ENCODE measurements at places on chromosomes 5 and 9.
A peak's percentile ranks its signal among the peaks of the same experiment; 100 is the strongest.

DNA sequence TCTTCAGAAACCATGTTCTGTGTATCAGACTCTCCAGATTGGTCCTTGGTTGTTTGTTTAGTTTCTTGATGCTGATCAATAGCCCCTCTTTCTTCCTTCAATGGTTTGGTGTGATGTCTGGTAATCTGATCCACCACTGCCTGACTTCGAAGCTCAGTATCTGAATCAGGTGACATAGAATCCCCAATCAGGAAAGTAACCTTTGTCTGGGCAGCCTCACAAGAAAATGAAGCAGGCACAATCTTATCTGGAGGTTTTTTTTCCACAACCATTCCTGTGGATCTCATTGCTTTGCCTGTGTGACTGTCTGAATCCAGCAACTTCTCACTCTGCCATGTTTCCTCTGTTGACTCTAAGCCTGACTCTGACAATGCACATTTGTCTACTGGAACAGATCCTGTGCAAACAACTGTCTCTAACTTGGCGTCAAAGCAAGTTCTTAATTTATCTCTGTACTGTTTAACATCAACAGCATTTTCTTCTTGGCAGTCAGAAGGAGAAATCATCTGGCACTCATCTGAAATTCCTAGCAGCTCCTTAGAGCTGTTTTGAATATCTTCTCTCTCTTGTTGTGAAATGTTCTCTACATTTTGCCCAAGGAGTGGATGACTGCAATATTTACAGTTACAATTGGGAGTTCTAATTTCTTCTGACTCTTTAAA lies 37.1 kb upstream of the RAPGEF6 start:
- DNase-seq = no peak

- no peak for DNase-seq
These were observed 175.9 kb upstream of the NFIL3 start for GRCh38 chr9:91599564-91599963.

DNA sequence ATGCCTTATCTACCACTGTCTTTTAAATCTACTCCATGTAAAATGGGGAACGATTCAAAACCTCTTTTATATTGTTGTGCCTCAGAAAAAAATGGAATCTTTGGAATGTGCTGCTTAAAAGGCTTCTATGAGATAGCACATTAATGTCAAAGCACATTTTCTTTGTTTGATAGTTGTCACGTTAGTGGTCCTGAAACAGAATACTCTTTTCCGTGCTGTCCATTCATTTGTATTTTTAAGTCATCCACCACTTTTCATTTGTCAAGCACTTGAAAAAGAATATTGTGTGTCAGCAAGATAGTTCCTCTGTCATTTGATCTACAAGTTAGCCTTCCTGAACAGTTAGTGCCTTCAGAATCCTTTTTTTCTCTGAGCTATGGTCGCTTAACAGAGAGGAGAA lies 246.9 kb downstream of the MAST4 start:
- DNase-seq = no peak

GRCh38 chr5:66118304-66118703 lies 25.8 kb upstream of the SREK1 start:
- no peak for DNase-seq

DNA sequence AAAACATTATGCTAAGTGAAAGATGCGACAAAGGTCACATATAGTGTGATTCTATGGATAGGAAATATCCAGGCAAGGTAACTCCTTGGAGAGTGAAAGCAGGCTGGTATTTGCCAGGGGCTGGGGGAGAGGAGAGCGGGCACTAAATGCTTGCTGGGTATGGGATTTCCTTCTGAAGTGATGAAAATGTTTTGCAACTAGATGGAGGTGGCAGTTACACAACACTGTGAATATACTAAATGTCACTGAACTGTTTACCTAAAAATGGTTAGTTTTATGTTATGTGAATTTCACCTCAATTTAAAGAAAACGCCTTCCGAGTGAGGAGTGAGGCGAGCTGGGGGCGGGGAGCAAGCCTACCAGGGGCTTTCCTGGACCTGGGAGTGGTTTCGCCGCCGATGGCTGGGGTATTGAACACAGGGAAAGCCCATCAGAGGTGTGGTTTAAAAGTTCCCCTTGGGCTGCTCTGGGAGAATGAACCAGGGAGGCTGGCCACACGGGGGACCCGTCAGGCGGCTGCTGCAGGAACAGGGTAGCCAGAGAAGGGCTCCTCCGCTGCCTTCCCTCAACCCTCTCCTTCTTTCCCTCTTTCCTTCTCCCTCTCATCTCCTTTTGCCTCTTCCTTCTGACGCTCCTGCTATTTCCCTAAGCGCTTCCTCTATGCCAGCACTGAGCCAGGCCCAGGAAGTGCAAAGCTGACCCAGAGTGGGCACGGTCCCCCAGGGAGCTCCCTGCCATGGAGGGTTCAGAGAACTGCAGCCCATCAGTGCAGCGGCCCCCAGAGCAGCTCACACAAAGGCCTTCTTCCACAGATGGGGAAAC lies 4.9 kb downstream of the AKNA start:
- DNase-seq = no peak

DNA sequence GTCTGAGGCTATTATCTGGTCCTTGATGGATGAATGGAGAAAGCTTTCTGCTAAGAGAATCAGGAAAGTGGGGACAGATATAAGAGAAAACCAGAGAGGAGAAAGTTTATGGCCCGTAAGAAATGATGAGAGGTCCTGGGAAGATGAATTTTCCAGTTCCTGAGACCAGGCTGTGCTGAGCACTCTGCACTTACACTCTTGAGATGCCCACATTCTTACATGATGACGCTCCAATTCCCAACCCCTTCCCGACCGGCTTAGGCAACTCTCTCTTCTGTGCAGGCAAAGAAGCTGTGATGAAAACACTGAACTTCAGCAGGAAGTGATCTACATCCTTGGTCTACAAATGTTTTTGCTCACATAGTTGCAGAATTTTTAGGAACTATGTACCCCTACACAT lies 417.0 kb downstream of the ARHGEF28 start:
- DNase-seq = peak; percentile 89

- no peak for DNase-seq
These were observed 54.0 kb upstream of the MAP3K1 start for GRCh38 chr5:56761151-56761885.

DNA sequence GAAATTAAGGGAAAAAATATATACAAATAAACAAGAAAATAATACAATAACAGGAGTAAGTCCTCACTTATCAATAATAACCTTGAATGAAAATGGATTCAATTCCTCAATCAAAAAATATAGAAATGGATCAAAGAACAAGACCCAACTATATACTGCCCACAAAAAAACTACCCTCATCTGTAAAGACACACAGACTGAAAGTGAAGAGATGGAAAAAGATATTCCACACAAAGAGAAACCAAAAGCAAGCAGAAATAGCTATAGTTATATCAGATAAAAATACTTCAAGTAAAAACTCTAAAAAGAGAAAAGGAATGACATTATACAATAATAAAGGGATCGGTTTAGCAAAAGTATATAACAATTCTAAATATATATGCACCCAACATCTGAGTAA lies 66.5 kb downstream of the KIAA0825 start:
- no peak for DNase-seq

DNA sequence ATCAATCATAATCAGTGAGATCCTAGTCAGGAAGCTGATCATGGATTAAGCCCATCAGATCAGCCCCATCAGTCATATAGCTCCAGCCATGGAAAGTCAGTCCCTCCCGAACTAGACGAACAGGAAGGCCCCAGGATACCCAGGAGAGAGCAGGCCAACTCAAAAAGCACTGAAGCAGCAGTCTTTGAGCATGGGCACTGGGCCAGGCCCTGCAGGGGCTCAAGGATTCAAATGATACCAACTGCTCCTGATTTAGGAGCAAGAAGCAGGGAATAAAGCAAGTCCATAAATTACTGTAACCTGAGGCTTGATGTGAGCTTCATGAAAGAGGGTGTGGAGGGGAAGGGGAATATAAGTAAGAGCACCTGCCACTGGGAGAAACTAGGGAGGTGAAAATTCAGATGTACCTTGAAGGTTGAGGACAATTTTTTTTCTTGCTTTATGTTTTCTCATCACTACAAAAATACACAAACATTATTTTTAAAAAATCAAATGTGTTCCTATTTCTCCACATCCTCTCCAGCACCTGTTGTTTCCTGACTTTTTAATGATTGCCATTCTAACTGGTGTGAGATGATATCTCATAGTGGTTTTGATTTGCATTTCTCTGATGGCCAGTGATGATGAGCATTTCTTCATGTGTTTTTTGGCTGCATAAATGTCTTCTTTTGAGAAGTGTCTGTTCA lies 115.2 kb downstream of the SIL1 start:
- DNase-seq = no peak

GRCh38 chr9:100690438-100690837 lies 112.6 kb downstream of the CAVIN4 start:
- DNase-seq = no peak

GRCh38 chr5:138230261-138230660 lies 17.1 kb upstream of the CDC23 start:
- DNase-seq = peak; percentile 41

- DNase-seq = peak; percentile 73
These were observed 295.2 kb downstream of the ARHGAP26 start for GRCh38 chr5:143065185-143065965.

GRCh38 chr5:28344836-28345433 lies 1306.5 kb upstream of the CDH9 start:
- peak; percentile 65 for DNase-seq

DNA sequence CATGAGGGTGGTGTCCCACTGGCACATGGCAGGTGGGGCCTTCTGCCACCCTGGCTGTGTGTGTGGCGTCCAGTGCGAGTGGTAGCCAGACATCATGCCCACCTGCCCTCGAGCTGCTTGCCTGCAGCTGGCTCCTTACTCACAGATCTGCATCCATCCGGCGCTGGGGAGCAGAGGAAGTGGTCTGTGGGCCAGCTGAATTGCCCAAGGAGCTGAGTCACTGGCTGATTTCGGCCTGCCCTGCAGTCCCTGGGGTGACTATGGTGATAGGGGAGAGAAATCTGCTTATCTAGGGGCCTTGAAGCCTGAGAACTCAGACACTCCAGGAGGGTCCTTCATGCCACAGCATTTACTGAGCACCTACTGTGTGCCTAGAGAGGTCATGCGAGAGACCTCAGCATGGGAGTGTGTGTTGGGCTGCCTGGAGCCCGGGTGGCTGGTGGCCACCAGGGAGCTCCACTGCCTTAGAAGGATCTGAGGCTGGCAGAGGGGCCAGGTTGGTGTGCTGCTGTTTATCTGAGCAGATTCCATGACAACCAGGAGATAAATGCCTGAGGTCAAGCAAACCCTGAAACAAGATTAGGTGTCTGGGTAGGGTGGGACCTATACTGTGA lies 57.1 kb downstream of the SLC22A5 start:
- DNase-seq = peak; percentile 91

GRCh38 chr9:5485378-5486085 lies 24.8 kb upstream of the PDCD1LG2 start:
- DNase-seq = no peak

DNA sequence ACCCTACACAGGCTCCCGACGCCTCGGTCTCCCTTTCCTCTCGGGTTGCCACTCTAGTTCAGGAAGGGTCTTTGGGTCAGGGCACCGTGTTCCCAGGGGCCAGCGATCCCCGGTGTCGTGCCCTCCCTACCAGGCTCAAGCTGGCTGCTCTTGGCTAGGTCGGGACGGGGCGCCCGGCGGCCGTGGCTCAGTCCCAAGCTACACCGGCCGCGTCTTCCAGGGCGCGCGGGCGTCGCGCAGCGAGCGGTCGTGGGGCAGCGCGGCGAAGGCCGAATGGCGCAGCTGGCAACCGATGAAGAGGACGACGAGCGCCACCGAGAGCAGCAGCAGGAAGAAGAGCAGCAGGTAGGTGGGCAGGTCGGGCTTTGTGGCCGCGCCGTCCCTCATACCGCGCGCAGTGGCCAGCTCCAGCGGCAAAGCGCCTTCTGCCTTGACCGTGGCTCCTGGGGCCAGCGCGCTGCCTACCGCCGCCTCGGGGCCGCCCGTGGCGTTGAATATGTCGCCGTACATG lies 892 bp downstream of the SMIM32 start:
- no peak for DNase-seq

DNA sequence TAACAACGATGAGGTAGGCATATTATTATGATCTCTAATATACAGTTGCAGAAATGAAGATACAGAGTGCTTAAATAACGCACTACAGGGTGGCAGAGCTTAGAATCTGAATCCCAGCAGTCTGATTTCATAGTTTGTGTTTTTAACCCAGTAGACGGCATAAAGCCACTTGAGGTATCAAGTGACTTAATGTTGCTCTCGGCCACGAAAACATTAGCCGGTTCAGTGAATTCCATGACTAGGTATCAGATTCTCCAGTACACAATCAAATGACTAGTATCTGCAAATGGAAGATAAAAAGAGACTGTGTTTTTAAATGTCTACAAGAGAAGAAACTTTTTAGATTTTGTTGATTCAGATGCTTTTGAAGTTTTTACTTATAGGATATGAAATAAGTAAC lies 24.8 kb downstream of the SMC2 start:
- DNase-seq = no peak

DNA sequence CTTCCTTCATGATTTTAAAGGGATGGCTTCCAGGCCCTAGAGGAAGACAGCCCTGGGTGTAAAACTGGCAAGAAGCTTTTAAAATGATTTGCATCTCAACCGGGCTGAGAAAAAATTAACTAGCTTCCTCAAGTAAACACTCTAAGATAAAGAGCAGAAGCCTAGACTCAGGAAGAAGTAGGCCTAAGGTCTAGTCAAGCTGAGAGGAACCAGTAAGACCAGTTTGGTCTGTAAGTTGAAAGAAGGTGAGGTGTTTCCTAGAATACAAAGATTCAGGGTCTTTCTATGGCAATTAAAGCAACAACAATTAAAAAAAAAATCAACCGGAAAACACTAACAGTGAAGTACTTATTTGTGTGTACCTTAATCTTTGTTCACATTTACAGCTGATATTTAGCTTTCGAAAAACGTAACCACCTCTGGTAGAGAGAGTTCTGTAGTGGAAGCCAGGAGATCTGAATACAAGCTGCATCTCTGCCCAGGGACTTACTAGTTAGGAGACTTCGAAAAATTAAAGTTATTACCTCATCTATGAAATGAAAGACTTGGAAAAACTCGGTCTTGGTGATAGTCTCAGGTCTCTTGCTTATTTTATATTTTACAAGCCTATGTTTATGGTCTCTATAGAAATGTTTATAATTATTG lies 75.7 kb downstream of the TUSC1 start:
- peak; percentile 21 for DNase-seq

- no peak for DNase-seq
These were observed 154.0 kb downstream of the PAX5 start for GRCh38 chr9:36880075-36880474.

DNA sequence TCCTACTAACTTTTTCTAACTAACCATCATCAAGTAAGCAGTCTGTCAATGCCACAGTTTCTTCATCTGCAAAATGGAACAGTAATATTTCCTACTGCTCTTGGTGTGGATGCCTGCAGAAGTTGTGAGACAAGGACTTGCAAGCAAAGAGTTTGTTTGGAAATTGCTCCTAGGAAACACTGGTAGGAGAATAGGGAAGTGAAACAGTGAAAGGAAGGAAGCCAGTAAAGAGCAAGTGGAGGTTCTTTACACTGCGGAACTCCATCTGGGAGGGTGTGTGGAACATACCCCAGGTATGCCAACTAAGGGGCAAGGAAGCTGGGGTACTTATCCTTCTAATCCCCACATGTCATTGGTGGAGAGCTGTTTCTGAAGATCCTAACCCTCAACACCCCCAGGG lies 119.9 kb downstream of the FOXD1 start:
- DNase-seq = no peak
